ENCODE measurements at places on chromosomes 11 and 22.

DNA sequence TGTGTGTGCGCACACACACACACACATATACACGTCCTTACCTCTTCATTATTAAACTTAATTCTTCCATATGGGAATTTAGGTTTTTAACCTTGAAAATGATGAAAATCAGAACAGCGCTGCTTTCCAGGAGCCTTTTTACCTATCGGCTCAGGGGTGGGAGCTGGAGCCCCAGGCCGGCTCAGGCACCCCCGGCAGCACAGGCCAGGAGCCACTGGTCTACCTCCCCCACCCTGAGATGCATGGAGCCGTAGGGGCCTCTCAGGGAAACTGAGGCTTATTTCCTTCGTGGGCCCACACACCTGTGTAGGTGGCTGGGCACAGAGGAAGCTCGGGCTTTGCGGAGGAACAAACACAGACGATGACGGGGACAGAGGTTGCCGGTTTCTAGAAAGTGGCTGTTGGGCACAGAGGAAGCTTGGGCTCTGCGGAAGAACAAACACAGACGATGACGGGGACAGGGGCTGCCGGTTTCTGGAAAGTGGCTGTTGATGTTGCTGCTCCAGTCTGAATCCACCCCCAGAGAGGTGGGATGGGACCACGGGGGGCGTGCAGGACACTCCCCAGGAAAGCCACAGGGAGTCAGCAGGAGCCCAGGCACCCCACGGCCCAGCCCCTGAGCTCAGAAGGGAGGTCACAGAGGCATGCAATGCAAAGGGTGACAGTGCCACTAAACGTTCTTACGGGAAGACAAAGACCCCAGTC, 149.4 kb downstream of the BRD1 start:
- DNase-seq: no peak

GRCh38 chr22:27083610-27084009, 426.2 kb downstream of the MIAT start:
- no peak for DNase-seq

DNA sequence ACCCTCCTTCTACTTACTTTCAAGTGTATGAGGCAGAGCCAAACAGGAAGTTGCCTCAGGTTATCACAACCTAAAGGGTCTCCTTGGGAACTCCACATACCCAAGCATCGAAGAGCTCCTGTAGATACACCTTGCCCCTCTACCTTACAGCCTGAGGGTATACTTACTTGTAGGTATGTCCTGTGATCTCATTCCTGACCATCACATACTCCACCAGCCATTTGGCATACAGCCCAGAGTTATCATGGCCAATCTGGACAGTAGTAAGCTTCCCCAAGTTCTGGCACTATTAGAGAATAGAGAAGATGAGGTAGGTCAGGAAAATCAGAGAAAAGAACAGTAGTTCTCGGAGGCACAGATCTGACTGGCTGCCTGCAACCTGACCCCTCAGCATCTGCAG, 53.4 kb upstream of the SCUBE2 start:
- no peak for DNase-seq

DNA sequence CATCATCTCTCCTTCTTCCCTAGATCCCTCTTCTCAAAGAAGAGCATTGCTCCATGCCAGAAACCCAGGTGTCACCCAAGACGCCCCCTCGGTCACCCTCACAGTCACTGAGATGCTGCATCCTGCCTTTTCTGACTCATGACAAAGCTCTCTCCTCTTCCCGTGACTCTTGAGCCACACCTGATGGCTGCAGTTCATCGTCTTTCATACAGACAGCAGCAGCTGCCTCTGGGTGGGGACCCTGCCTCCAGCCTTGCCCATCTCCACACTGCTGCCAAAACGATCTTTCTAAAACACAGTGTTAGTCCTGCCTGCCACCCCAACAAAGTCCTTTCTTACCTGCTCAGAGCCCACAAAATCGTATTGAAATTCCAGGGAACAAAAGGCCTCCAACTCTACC, 44.8 kb downstream of the BUD13 start:
- no peak for DNase-seq

DNA sequence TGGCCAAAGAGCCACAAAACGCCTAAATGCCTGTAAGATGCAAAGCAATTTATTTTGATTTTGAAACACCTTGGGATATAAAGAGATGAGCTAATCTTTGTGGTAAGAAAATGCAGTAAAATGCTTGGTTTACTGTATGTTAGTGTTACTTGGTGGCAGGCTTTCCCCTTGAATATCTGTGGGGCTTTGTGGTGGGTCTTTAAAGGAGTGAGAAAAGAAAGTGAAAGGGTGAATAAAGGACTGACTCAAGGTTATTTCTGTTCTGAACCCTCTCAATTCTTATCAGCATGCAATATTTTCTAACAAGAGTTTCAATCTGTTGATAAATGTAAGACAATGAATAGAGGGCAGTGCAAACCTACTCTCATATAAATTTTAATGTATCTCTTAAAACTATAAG, 1555.9 kb upstream of the RAG2 start:
- no peak for DNase-seq

- no peak for DNase-seq
These were observed 108.3 kb upstream of the SYT13 start for GRCh38 chr11:45394294-45395085.

DNA sequence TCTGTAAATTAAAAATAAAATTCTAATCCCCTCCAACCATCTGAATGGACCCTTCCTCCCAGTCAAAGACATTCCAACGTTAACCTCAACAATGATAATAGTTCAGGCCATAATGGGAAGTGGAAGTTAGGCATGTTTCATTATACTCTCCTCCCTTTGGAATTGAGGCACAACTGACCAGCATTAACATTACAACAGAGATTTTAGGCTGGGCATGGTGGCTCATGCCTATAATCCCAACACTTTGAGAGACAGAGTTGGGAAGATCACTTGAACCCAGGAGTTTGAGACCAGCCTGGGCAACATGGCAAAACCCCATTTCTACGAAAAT, 2.4 kb upstream of the CTSF start:
- DNase-seq: no peak

- DNase-seq: no peak
These were observed 112.9 kb upstream of the DDI1 start for GRCh38 chr11:103923451-103923931.

DNA sequence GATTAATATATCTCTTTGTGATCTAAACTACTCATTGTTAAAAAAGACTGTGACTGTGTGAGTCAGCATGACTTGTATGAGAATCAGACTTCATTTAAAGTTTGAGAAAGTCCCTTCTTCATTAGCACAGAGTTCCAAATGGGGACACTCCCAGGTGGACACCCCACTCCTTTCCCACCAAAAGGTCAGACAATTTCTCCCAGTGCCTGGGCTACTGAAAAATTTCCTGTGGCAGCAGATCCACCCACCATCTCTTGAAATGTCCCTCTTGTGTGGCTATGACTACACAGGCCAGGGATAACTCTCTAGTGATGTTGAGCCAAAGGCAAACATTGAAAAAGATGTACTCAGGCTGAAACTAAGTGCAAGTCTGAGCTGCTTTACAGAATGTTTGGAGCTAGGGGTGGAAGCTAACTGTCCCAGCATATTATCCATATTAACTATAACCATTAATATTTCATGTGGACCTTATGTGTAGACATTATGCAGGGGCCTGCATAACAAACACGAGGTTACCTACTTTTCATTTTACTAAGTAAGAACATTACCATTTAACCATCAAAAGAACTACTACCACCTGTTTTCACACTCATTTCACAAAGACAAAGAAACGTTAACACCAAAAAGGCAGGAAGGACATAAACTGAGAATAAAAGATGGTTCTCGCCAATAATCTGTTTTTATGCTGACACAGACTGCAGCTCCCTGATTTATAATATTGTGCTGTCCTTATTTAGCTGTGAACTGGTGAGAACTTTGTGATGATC, 44.8 kb downstream of the MMP20 start:
- no peak for DNase-seq

DNA sequence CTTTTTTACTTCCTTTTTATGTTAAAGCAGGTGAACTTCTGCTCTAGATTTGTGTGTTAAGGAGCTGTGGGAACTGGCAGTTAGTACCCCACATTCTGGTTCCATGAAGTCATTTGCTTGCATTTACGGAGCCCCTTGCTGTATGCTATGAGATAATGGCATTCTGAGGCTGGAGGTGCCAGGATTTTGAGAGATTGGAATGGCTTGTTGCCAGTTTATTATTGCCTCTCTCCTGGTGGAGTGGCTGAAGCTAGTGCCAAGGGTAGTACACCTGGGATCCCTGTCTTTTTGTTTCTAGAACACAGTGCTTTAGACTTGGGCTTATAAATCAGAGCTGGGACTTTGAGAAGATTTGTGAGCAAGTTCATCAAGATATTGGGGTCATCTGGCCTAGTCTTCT, 73.8 kb downstream of the STIM1 start:
- DNase-seq: no peak

DNA sequence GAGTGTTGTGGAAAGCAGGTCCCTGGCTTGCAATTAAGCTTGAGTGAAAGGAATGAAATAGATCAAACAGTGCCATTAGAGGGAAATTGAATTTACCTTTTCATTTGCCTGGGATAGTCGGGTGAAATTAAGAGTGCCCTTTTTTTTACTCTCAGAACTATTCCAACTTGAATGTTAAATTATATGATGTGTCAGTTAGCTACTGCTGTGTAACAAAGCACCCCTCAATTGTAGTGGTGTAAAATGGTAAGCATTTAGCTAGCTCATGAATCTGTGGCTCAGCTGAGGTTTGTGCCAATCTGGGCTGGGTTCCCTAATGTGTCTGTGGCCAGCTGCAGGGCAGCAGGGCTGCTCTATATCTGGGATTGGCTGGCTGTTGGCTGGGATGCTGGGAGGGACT, 571.4 kb downstream of the MN1 start:
- no peak for DNase-seq

DNA sequence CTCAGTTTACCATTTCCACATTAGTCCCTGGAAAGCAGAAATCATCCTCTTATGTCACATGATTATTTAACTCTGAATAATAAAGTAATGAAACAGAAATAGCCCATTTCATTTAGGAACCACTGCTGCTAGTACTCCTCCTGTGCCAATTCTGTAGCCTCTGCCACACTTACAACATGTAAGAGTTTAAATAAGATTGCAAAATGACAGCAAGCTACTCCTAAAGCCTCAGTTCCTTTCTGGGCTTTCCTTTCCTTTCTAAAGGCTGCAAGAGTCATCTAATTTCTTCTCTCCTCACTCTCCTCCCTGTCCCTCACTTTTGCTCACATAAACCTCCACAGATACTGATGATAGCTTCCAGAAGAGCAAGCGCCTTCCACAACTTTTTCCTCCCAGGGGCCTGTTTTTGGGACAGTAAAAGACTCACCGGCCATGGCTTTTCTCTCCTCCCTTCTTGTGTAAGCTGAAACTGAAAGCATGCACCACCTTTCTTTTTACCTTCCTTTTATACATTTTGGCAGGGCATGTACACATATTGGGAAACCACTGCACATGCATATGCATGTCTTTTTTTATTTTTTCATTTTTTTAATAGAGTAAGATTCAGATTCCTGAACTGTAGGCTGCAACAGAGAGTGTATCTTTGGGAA, 38.5 kb downstream of the CARD18 start:
- DNase-seq: peak; percentile 24

DNA sequence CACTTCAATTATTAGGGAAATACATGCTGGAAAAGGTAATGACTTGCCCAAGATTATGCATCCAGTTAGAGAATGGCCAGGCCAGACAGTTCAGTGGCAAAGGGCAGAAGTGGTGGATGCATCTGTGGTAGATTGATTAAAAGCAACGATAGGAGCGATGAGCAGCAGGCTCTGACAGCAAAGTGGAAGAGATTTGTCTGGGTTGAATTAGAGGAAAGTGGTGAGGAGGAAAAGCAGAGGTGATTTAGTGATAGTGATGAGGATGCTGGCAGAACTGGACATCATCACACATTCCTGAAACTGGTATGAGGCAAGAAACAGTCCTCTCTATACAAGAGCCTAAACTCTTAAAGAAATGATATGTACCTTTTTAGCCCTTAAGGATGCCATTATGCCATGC, 12.5 kb downstream of the HSD17B12 start:
- DNase-seq: no peak

GRCh38 chr11:117671370-117671769, 125.6 kb downstream of the DSCAML1 start:
- no peak for DNase-seq

DNA sequence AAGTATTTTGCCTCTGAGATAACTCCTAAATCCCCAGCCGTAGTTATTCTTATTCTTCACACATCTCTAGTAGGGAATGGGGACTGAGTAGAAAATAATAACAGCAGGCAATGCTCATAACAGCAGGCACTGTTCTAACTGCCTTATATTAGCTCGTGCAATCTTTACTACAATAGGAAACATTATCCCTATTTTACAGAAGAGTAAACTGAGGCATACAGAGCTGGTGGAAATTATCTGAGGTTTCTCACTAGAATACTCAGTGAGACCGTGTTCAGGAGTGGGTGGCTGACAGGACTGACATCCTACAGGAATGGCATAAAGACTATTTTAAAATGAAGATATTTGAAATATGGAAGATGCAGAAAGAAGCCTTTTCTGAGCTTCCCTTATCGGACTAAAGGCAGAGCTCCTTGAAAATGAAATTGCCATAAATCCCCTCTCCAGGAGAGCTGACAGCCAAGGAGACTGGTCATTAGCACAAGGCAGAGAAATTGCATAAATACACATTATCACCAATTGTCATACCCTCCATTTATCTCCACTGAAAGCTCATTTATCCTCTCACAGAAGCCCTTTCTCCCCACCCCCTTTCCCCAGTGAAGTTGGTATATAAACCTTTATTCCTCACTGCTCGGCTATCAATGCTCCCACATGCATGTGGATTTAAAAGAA, 93.9 kb downstream of the RASSF10 start:
- no peak for DNase-seq

DNA sequence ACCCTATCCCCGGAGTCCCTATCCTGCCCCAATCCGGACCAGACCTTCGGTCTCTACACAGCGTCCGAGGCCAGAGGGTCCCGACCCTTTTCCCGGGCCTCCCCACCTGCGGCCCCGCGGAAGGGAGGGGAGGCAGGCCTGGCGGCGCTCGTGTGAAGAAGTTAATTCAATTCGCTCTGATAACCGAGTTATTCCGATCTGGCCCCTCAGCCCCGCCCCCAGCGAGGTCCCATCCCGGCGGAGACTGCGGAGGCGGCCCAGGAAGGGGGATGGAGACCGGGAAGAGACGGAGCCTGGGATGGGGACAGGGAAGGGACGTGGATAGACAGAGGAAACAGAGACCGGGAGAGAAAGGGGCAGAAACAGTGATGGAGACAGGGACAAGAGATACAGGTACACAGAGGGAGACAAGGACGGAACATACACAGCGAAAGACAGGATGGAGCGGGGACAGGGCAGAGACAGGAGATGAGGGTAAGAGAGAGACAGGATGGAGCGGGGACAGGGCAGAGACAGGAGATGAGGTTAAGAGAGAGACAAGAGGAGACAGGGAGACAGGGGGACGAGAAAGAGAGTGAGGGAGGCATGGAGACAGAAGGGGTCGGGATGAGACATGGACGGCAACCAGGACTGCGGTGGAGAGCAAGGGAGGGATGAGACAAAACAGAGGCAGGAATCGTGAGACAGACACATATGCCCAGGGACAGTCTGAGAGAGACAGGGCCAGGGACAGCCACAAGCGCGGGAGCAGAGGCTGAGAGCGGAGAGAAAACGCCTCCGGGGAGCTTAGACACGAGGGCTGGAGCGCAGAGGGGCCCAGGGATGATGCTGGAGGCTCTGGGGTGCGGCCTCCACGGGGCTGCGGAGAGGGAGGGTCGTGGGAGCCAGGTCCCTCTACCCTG, 636 bp upstream of the PHOX2A start:
- DNase-seq: no peak

All from CD4-positive, alpha-beta T cell treated with Interleukin-21 for 1 hour (primary cell).